ENCODE measurements at places on chromosomes 16 and 17.

DNA sequence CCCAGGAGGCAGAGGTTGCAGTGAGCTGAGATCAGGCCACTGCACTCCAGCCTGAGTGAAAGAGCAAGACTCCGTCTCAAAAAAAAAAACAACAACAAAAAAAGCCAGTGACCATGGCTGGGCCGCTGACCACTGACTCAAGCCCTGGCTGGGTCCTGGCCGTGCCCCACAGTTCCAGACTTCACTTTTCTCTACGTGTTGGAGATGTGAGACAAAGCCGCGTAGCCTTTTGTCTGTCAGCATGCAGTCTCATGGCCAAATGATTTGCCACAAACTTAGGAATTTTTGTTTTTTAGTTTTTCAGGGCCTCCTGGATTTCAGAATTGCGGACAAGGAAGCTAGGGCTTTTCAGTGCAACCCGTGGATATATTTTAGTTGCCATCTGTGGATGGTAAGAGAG lies 89.3 kb upstream of the CIBAR2 start:
- no peak for DNase-seq

- DNase-seq: no peak
These were observed 6.3 kb upstream of the RAB37 start for GRCh38 chr17:74730491-74731346.

DNA sequence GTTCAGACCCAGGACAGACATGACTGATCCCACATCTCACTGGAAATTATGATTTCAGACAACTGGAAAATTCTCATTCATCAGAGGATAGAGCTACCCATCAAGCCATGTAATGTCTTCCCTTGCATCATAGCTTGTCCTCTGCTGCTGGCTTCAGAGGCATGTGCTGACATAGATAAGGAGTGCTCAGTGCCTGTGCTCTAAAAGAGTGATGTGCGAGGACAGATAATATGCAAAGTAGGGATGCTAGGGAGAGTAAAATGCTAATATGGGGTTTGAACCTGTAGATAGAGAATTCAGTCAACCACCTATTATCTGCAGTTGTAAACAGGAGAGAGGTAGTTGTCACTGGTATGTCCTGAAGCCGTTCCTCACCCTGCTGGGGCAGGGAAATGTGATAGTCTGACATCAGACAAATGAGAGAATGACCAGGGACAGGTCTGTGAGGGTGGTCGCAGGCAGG lies 349.7 kb upstream of the CCL2 start:
- DNase-seq: no peak

GRCh38 chr16:47469227-47469626 lies 8.1 kb downstream of the PHKB start:
- no peak for DNase-seq

GRCh38 chr16:67775273-67775672 lies 31.1 kb downstream of the RANBP10 start:
- no peak for DNase-seq

- DNase-seq: no peak
These were observed 331.4 kb downstream of the GRIN2A start for GRCh38 chr16:9850817-9851216.

- peak; percentile 39 for DNase-seq
These were observed 12.2 kb upstream of the MRPS23 start for GRCh38 chr17:57861790-57862693.

DNA sequence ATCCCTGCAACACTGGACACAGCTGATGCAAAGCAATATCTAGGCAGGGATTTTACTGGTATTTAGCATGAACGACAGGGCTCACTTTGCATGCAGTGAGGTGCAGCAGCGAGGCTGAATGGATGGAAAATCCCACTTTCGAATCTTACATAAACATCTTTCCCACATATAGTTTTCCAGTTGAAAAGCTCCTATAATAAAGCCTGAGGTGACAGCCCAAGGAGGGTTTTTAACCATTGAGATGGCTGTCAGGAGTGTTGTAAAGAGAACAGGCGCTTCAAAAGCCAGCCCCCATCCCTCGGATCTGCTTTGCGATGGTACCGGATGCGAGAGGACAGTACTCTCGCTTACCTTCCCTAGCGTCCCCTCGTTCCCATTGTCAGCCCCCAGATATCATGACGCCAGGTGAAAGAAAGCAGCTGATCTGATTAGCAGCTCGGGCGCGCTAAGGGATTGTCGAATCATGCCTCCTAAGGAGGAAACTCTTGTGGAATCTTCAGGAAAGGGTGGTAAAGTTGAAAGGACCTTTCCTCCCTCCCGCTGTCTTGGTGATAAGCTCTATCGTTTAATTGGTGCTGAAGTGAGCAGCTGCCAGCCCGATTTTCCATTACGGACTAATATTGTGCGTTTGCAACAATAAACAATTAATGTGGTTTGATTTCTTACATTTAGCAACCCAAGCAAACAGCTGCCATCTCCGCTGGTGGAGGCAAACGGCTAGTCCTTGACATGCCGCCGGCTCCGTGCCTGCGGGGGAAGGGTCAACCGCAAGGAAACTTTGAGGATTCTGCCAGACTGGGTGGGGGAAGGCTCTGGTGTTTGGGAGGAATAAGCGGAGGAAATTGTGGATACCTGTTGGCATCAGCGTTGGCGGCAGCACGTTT lies 1.8 kb downstream of the CDH8 start:
- DNase-seq: no peak

DNA sequence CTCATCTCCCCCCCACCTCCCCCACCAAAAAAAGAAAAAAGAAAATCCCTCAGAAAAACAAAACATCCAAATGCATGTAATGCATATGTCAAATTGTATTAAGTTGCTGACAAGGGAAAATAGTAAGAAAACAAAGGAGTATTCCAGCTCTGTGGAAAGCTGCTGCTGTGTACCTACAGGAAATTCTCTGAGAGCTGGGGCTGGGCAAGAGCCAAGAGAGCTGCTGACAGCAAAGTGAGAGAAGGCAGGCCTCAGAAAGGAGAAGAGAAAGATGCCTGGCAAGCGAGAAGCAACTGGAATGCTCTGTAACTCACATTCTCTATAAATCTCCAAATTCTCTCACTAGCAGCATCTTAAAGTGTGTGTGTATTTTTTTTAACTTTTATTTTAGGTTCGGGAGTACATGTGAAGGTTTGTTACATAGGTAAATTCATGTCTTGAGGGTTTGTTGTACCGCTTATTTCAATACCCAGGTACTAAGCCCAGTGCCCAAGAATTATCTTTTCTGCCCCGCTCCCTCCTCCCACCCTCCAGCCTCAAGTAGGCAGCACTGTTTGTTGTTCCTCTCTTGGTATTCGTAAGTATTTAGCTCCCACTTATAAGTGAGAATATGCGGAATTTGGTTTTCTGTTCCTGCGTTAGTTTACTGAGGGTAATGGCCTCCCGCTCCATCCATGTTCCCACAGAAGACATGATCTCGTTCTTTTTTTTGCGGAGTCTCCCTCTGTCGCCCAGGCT lies 24.4 kb downstream of the CNTROB start:
- DNase-seq: peak; percentile 28

DNA sequence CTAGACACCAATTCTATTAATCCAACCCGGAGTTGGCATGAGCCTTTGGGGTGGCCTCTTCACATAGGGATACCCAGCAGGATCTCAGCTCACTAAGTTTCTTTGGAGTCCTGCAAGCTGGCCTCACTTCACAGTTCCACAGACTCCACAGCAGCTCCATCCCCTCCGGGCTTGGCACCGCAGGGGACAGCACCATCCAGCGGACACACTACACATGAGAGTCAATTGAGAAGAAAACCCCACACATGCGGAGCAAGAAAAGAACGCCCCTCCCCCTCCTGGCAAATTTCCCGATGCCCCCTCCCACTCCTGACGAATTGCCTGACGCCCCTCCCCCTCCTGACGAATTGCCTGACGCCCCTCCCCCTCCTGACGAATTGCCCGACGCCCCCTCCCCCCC lies 31.1 kb downstream of the KLHDC4 start:
- DNase-seq: no peak

- no peak for DNase-seq
These were observed 17.8 kb upstream of the SDR42E2 start for GRCh38 chr16:22144520-22144919.

DNA sequence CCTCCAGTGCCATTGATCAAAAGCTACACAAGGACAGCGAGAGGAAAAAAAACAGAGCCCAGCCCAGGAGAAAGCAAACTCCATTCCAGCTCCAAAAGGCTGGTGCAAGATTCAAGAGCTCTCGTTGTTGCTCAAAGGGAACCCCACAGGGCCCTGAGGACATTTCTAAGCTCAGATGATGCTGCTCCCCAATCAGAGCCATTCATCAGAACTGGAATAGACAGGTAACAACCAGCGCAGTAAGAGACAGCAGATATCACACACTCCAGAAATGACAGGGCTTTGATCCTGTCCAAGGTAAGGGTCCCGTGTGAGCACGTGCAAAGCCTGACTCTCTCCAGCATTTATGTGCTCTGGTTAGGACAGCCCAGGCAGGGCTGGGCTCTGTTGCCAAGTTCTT lies 20.1 kb downstream of the PMP22 start:
- no peak for DNase-seq

DNA sequence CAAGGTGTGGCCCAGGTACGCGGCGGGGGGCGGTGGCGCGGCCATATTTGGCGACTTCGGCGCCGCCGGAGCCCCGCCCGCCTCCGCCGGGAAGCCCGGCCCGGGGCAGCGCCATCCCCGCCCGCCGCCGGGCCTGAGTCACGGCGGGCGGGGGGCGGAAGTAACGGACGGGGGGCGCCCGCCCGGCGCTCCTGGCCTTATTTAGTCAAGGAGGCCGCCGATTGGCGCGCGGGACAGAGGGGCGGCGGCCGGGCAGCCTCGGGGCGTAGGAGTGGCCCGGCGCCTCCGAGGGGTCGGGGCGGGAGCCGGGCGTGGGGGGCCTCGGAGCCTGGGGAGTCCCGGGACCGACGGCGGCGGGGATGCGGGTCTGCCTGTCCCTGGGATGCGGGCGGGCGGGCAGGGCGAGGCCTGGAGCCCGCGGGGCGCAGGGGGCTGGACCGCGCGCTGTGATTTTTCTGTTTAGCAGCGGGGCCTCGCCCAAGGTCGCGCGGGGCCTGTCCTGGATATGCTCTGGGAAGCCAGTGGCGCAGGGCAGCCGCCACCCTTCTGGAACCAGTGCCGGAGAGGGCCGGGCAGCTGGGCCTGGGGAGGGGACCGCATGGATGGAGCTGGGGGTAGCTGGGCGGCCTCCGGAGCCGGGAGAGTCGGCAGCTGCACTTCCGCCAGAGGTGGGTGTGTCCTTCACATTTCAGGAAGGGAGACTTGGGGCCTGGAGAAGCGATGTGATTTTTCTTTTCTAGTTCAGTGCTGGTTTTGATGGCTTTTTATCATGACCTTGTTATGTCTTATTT lies 2.3 kb upstream of the ACTG1 start:
- peak; percentile 86 for DNase-seq

- DNase-seq: peak; percentile 28
These were observed 70.1 kb upstream of the HAS3 start for GRCh38 chr16:69035375-69035774.

DNA sequence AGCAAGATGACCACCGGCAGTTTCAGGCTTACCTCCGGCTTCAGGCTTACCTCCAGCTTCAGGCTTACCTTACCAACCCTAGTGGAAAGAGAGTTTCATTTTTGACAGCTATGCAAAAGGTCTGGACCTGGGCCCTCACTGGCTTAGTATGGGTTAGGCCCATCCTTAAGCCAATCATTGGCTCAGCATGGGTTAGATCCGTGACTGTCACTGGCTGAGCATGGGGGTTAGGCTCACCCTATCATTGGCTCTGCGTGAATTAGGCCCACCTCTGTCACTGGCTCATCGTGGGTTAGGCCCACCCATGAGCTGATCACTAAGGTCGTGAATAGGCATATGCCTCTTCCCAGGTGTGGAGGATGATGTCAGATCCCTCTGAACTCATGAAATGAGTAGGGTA lies 8.1 kb downstream of the NDE1 start:
- no peak for DNase-seq

- DNase-seq: peak; percentile 28
These were observed 2.7 kb downstream of the N4BP1 start for GRCh38 chr16:48607056-48607825.

GRCh38 chr17:67517325-67517724 lies 140.2 kb downstream of the PITPNC1 start:
- no peak for DNase-seq

DNA sequence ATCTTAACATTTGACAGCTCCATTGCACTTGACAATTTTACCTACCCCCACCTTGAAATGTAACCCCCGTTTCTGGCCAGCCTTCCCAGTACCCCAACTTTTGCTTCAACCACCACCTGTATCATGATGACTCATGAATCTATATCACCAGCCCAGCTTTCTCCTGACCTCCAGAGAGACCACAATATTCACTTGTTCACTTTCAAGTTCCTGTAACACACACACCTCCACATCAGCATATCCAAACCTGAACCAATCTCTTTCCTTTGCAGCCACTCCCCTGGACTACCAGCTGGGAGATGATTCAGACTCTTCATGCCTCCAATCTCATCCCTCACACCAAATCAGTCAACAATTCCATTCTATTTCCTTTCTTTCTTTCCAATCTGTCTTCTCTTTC lies 8.0 kb downstream of the SMG6 start:
- no peak for DNase-seq

GRCh38 chr17:7281953-7282751 lies 634 bp downstream of the SLC2A4 start:
- no peak for DNase-seq

DNA sequence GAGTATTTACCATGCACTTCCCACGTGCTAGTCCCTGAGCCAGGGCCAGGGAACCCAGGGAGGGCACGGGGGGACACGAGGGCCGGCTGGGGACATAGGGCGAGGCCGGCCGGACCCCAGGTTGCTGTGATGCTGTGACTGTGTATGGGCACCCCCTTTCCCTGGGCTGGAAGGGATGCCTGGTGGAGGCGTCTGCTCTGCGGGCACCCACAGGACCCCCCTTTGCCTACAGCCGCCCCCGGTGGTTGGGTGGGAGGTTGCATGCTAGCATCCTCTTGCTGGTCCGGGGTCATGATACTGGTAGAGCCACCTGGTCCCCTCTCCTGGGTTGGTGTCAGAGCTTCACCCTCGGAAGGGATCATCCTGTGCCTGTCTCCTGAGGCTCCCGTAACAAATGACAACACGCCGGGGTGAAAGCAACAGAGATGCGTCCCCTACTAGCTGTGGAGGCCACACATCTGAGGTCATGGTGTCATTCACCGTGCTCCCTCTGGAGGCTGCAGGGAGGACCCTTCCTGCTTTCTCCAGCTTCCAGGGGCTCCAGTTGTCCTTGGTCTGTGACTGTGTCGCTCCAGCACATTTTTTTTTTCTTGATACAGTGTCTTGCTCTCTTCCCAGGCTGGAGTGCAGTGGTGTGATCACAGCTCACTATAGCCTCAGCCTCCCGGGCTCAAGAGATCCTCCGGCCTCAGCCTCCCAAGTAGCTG lies 3.1 kb upstream of the CIAO3 start:
- no peak for DNase-seq
